Fibroblast of lung (primary cell): ENCODE measurements at places on chromosomes 12 and 14. TPM values are rescaled to one million over a fixed set of nuclear protein-coding genes. Genes with fewer than 3 reads are reported as not detected.

The SLC2A3 gene
- 95.0 and 127 TPM in 2 replicates for total RNA-seq

The NELL2 gene
- total RNA-seq, result 0.17 and 0.26 TPM in 2 replicates

The KRT78 gene
- not detected in 2 replicates for total RNA-seq

The LUM gene
- 217 and 240 TPM in 2 replicates for total RNA-seq

The CHMP4A gene
- 22.1 and 24.9 TPM in 2 replicates for total RNA-seq

The KRT2 gene
- not detected in 2 replicates for total RNA-seq

The ABCC9 gene
- total RNA-seq, result 8.7 and 9.9 TPM in 2 replicates

DNA sequence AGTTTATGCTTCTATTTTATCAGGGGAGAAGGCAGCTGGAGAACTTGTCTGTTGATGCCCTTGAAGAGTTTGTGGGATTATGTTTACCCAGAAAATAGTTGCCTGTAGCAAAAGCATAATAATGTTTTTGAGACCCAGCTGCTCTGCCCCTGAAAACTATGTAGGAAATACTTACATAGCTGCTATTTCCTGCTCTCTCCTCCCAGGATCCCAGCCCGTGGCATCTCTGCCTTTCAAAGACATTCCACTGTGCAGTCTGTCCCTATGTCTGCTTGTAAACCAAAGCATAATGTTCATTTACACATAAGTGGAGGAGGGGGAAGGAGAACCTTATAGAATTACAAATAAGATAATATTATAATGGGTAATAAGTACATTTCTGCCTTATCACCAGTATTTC, 198.7 kb downstream of the SYT1 start:
- DNase-seq, result peak; percentile 60

DNA sequence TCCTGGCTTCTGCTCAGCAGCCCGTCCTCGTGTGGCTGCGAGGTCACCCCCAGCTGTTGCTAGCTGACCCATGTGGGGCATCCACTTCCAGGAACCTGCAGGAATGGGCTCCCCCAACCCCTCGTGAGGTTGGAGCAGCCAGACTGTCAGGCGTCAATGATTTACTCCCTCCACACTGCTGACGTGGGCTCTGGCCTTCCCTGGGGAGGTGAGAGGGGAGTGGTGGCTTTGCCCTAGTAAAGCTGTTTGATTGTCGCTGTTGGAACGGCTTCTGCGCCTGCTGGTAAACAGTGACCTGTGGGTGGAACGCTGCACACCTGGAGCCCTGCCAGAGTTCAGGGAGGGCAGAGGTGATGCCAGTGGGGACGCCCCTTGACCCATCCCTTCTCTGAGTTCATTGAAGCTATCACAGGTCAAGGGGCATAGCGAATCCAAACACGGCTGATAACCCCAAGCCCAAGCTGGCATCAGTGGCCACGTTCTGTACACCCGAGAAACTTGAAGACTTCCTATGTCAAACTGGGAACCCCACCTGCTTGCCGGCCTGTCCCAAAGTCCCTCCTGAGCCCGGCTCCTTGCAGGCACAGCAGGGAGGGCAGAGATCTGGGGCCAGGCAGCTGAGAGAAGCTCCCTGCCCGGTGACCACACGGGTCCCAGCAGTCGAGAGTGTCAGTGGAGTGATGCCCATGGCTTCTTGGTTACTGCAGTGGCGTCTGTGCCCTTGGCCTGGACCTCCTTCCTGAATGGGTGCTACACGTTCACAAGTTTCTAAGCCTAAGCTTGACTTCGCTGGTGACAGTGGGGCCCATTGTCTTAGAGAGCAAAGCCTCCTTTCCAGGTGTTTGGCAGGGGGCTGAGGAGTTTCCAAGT, 2.7 kb downstream of the ASPG start:
- DNase-seq, result no peak

GRCh38 chr14:76844223-76844622, 18.0 kb downstream of the LRRC74A start:
- DNase-seq, result no peak

- DNase-seq, result no peak
Observed at GRCh38 chr12:94184995-94185719, 36.8 kb downstream of the PLXNC1 start.
